ENCODE measurements at places on chromosomes 7 and 10.

DNA sequence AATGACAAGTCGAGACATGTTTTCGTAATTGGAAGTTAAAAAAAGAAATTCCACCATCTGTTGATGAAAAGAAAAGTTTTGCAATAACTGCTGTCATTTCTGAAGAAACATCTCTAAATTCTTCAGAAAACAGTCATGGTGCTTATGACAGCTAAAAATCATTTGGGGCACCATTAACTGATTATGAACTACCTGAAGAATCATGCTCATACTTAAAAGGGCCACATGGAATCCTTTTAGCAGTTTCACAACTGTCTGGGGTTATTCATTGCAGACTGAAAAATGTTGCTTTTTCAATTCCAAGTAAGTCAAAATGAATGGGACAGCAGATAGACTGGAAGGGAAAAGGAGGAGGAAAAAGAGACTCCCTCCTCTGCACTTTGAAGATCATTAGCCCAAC, 134.2 kb downstream of the CHN2 start:
- no peak for DNase-seq

- no peak for DNase-seq
Measured at GRCh38 chr10:122388287-122388997, 13.9 kb downstream of the PLEKHA1 start.

DNA sequence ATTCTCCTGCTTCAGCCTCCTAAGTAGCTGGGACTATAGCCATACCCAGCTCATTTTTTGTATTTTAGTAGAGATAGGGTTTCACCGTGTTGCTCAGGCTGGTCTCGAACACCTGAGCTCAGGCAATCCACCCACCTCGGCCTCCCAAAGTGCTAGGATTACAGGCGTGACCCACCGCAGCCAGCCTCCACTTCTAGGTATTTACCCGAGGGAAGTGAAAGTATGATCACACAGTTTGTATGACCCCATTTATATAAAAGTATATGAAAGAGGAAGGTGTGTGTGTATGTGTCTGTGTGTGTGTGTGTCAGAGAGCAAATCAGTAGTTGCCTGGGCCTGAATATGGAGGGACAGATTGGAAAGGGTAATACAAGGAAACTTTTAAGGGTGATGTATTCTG, 2.0 kb upstream of the PURB start:
- no peak for DNase-seq

- no peak for DNase-seq
Measured at GRCh38 chr7:28018856-28019465, 161.6 kb downstream of the JAZF1 start.

- no peak for DNase-seq
Measured at GRCh38 chr10:118708571-118708970, 46.2 kb downstream of the CACUL1 start.

GRCh38 chr7:16889305-16889704, 7.5 kb upstream of the AGR3 start:
- DNase-seq = no peak

DNA sequence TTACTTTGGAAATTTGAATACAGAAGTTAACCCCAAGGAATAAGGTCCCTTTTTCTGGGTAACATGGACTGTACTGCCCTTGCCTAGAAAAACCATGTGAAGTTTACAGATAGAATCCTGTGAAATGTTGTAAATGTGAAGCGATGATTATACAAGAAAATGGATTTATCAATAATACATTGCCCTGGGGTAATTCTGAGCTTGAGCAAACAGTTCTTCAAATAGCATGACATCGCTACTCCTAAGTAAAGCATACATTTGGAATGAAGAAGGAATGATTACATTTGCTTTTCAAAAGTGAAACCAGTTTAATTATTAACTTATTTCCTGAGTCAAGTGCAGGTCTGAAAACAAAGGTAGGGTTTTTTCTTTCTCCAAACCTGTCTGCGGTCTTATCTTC, 43.3 kb upstream of the FZD8 start:
- DNase-seq = no peak

DNA sequence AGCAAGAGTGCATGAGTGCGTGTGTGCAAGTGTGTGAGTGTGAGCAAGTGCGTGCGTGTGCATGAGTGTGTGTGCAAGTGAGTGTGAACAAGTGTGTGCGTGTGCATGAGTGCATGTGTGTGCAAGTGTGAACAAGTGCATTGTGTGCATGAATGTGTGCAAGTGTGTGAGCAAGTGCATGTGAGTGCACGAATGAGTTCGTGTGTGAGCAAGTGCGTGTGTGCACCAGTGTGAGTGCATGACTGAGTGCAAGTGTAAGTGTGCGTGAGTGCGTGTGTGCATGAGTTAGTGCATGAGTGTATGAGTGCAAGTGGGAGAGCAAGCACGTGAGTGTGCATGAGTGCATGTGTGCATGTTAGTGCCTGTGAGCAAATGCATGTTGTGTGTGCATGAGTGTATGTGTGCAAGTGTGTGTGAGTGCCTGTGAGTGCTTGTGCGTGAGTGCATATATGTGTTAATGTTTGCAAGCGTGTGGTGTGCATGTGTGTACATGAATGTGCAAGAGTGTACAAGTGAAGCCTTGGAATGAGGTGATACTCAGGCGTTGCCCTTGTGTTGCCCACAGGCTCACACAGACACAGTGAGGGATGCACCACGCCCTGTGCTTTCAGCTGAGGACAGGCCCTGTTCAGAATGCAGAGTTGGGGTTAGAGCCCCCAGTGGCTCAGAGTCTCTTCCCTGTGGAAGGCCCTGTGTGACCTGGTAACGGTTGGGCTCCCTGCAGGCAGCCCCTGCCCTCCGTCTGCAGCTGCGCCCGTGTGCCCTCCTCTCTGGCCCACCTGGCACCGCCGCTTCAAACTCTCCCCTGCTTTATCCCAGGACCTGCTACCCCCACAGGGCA, 97.1 kb downstream of the NKX6-2 start:
- DNase-seq = no peak

All from hippocampal formation (tissue), 2 donors.